Trophoblast cell (in vitro differentiated cells and primary cell): ENCODE measurements at places on chromosomes 2 and 18.
A peak's percentile ranks its signal among the peaks of the same experiment; 100 is the strongest.

DNA sequence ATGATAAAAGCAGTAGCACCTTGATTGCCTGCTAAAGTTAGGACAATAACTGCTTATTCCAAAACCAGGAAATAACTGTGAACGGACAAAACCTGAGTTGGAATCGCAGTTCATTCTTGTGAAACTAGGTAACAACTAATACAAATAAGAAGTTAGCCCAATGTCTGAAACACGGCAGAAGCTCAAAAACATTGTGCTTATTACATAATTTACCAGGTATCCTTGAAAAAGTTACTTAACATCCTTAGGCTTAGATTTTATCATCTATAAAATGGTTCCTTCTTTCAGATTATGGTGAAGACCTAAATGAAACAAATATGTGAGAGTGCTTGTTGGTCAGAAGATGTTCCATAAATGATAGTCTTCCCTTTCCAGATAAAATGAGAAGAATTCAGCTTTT is 32.4 kb downstream of the RTN4 start:
- H3K4me1 ChIP-seq = no peaks in the 10 kb centered on the region
- H3K27ac ChIP-seq = no peak overlapping the region
- no peak overlapping the region for H3K4me3 ChIP-seq
- H3K27me3 ChIP-seq = no peaks in the 10 kb centered on the region

DNA sequence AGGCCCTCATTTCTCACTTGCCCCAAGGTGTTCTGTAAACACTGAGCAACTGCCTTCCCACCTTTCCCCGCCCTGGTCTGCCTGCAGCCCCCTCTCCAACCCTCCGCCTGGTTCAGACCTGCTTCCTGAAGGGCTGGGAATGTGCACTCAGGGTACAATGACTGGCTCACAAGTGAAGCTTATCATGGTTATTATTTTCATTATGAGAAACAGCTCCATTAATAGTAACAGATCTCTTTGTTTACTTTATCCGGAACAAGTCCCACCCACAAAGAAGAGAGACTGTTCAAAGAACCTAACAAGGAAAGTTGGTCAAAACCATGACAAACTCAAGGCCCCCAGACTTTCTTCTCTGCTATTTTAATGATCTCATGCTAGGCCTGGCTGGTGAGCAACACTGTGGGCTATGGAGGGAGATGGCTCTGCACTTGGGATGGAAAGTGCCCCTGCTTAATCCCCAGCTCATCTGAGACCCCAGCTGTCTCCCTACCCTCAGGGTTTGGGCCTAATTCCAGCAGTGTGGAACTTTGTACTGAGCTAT is 36.7 kb downstream of the ARHGAP25 start:
- H3K27me3 ChIP-seq = no peaks in the 10 kb centered on the region
- no peak for DNase-seq
- H3K36me3 ChIP-seq = no peaks in the 10 kb centered on the region

- DNase-seq = no peak
- H3K4me1 ChIP-seq = no peaks in the 10 kb centered on the region
- no peaks in the 10 kb centered on the region for H3K27me3 ChIP-seq
- no peak overlapping the region for H3K27ac ChIP-seq
These were observed 283.2 kb upstream of the MGAT5 start for GRCh38 chr2:133970641-133971040.

DNA sequence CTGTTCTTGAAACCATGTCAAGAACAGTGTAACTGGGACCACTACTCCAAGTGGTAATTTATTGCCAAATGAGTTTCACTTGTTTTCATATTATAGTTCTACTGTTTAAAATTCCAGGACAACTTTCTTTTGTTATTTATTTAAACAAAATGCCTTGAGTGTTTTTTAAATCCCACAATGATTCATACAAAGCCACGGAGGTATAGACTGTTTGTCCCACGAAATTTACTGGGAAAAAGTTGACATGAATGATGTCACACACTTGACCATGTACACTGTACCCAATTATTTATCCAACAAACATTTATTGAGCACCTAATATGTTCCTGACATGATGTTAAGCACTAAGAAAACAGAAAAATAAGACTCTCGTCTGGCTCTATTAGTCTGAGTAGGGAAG is 243.9 kb upstream of the SIX2 start:
- H3K27me3 ChIP-seq = no peaks in the 10 kb centered on the region
- H3K4me3 ChIP-seq = no peak overlapping the region
- no peaks in the 10 kb centered on the region for H3K36me3 ChIP-seq
- no peak overlapping the region for H3K27ac ChIP-seq
- peaks cover 1% of the 10 kb centered on the region for H3K4me1 ChIP-seq

GRCh38 chr2:231009236-231009919 is 13.5 kb downstream of the SPATA3 start:
- H3K27ac ChIP-seq = peak overlapping the region; percentile 89
- DNase-seq = peak; percentile 29
- no peaks in the 10 kb centered on the region for H3K27me3 ChIP-seq
- peaks cover 13% of the 10 kb centered on the region for H3K4me1 ChIP-seq
- no peaks in the 10 kb centered on the region for H3K36me3 ChIP-seq

- H3K27ac ChIP-seq = no peak overlapping the region
- H3K27me3 ChIP-seq = no peaks in the 10 kb centered on the region
- H3K4me3 ChIP-seq = no peak overlapping the region
These were observed 2062.3 kb upstream of the CELF4 start for GRCh38 chr18:39627936-39628335.

DNA sequence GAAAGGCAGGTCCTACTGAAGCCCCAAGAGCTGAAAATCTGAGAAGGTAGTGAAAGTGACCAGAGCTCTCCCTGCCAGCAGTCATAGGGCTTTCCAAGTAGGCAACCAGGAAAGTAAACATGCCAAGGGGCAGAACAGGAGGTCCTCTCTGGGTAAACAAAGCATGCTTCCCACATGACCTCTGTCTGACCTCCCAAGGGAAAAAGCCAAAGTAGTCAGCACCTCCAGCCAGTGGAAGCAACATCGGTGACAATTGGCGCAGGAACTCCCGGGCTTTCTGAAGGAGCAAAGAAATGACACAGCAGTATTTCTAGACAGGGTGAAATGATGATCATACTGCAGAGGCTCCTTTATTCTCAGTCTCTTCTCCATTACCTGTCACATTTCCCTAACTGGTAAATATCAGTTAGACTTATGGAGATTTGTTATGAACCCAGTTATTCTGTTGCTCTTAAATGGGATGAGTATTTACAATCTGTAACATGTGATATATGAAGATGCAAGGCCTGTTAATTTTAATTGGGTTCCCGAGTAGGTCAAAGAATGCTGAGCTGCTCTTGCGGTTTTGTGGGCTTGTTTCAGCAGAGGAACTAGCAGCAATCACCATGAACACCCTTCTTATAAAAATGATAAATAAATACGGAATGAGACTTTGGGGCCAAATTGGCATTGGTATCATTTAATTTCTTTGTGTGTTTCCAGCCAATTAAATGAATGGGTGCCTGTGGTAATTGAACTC is 321.0 kb downstream of the RND3 start:
- H3K27ac ChIP-seq = no peak overlapping the region
- H3K4me3 ChIP-seq = no peak overlapping the region
- H3K4me1 ChIP-seq = no peaks in the 10 kb centered on the region
- H3K27me3 ChIP-seq = no peaks in the 10 kb centered on the region
- H3K36me3 ChIP-seq = no peaks in the 10 kb centered on the region

DNA sequence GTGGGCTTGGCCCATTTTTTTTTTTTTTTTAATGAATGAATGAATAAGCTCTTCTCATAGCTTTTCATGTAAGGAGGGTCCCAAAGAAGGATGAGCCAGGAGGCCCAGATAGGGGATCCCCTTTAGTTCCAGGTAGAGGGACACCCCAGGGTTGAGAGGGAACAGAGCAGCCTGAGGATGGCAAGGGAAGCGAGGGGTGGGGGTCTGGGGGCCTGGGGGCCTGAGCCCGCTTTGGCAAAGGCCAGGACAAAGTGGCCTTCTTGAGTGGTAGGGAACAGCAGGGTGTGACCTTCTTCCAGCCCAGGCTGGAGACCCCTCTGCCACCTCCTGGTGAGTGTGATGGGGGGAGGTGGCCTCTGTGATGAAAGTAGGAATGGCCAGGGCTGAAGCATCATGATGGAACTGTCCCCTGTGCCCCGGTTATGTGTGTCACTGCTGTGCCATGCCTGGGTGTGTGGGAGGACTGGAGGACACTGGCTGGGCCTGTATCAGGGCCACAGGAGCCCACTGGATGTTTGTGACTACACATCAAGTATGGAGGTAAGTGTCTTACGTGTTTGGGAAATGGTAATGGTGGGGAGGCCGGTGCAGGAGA is 263.5 kb upstream of the HDAC4 start:
- no peak overlapping the region for H3K27ac ChIP-seq
- H3K4me3 ChIP-seq = no peak overlapping the region
- H3K27me3 ChIP-seq = no peaks in the 10 kb centered on the region
- H3K36me3 ChIP-seq = no peaks in the 10 kb centered on the region
- no peak for DNase-seq

- no peaks in the 10 kb centered on the region for H3K27me3 ChIP-seq
- no peak overlapping the region for H3K27ac ChIP-seq
- DNase-seq = no peak
- peaks cover 18% of the 10 kb centered on the region for H3K36me3 ChIP-seq
- H3K4me3 ChIP-seq = no peak overlapping the region
- peaks cover 19% of the 10 kb centered on the region for H3K4me1 ChIP-seq
These were observed 1.6 kb downstream of the IL1R1 start for GRCh38 chr2:102144128-102144527.

GRCh38 chr18:6610466-6610865 is 119.0 kb upstream of the ARHGAP28 start:
- no peaks in the 10 kb centered on the region for H3K27me3 ChIP-seq
- H3K4me1 ChIP-seq = peaks cover 6% of the 10 kb centered on the region
- H3K36me3 ChIP-seq = no peaks in the 10 kb centered on the region
- H3K27ac ChIP-seq = no peak overlapping the region
- no peak for DNase-seq

GRCh38 chr2:23814963-23815362 is 112.0 kb downstream of the ATAD2B start:
- no peak overlapping the region for H3K27ac ChIP-seq
- no peaks in the 10 kb centered on the region for H3K4me1 ChIP-seq
- no peaks in the 10 kb centered on the region for H3K27me3 ChIP-seq
- H3K4me3 ChIP-seq = no peak overlapping the region
- no peak for DNase-seq

DNA sequence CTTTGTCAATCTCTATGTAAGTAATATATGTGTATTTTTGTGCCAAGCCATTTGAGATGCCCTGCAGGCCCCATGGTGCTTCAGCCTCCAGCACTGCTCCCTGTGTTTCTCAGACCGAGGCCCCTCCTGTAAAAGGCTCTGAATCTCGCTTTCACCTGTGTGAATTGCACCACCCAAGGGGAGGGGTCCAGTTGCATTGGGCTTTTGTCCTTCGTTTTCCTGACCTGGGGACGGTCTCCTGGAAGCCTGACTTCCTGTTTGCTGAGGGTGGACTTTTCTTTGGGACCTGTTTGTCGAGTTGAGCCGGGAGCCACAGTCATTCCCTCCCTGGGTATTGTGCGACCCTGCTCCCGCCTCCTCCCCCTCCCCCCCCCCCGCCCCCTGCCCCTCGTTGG is 48.9 kb downstream of the AGAP1 start:
- DNase-seq = no peak
- H3K27me3 ChIP-seq = no peaks in the 10 kb centered on the region
- no peaks in the 10 kb centered on the region for H3K36me3 ChIP-seq
- peaks cover 33% of the 10 kb centered on the region for H3K4me1 ChIP-seq

GRCh38 chr2:240922245-240922981 is 16.3 kb downstream of the CROCC2 start:
- no peak for DNase-seq
- peaks cover under 1% of the 10 kb centered on the region for H3K27me3 ChIP-seq
- H3K4me3 ChIP-seq = no peak overlapping the region
- no peaks in the 10 kb centered on the region for H3K4me1 ChIP-seq
- no peak overlapping the region for H3K27ac ChIP-seq

GRCh38 chr2:100560216-100560830 is 2.5 kb upstream of the PDCL3 start:
- DNase-seq = no peak
- H3K27me3 ChIP-seq = no peaks in the 10 kb centered on the region
- H3K4me1 ChIP-seq = peaks cover 3% of the 10 kb centered on the region
- H3K4me3 ChIP-seq = no peak overlapping the region
- no peaks in the 10 kb centered on the region for H3K36me3 ChIP-seq
- no peak overlapping the region for H3K27ac ChIP-seq

DNA sequence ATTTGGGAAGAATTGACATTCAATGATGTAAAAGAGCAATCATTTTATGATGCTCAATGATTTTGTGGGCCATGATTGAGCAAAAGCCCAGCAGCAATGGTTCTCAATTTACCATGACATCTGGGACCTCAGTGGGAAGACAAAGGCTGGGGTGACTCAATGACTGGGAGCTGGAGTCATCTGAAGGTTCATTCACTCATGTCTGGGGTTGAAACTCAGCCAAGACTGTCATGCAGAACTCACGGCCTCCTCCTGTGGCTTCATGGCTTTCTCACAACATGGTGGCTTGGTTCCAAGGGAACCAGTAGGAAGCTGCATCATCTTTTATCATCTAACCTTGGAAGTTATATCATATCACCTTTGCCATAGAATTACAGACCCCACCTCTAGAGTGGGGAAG is 45.1 kb upstream of the CD226 start:
- no peak overlapping the region for H3K4me3 ChIP-seq
- DNase-seq = no peak
- H3K36me3 ChIP-seq = no peaks in the 10 kb centered on the region
- no peak overlapping the region for H3K27ac ChIP-seq
- H3K4me1 ChIP-seq = no peaks in the 10 kb centered on the region

- no peak for DNase-seq
- H3K4me1 ChIP-seq = no peaks in the 10 kb centered on the region
- H3K27ac ChIP-seq = no peak overlapping the region
- H3K4me3 ChIP-seq = no peak overlapping the region
These were observed 82.0 kb downstream of the THNSL2 start for GRCh38 chr2:88252111-88252510.

GRCh38 chr2:215811409-215812345 is 201.7 kb downstream of the MREG start:
- H3K27ac ChIP-seq = no peak overlapping the region
- no peaks in the 10 kb centered on the region for H3K4me1 ChIP-seq
- no peak for DNase-seq
- no peak overlapping the region for H3K4me3 ChIP-seq
- H3K27me3 ChIP-seq = no peaks in the 10 kb centered on the region
- H3K36me3 ChIP-seq = no peaks in the 10 kb centered on the region

DNA sequence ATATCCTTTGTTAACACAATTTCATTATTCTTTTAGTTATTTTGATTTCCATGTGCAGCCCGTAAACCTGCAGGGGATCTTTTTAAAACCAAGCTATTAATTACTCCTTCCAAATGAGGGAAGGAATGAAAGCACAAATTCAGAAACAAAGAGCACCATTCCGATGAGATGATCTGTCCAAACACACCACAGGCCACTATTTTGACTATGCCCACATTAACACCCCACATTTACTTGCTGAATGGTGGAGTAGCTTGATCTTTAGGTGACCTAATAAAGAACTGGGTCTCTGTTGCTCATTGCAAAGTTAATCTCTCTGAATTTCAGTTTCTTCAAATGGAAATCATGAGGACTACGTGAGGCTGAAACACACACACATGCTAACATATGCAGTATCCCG is 218.0 kb downstream of the IRS1 start:
- no peak overlapping the region for H3K4me3 ChIP-seq
- no peak overlapping the region for H3K27ac ChIP-seq
- DNase-seq = no peak
- H3K4me1 ChIP-seq = peaks cover 12% of the 10 kb centered on the region

GRCh38 chr2:139403948-139404347 is 623.8 kb upstream of the NXPH2 start:
- DNase-seq = no peak
- H3K36me3 ChIP-seq = no peaks in the 10 kb centered on the region
- H3K27me3 ChIP-seq = no peaks in the 10 kb centered on the region
- H3K4me1 ChIP-seq = no peaks in the 10 kb centered on the region
- no peak overlapping the region for H3K27ac ChIP-seq
- H3K4me3 ChIP-seq = no peak overlapping the region
